ENCODE measurements at places on chromosomes 4 and X.
A peak's percentile ranks its signal among the peaks of the same experiment; 100 is the strongest.

- DNase-seq: no peak
These were observed 116.7 kb downstream of the NYX start for GRCh38 chrX:41563876-41564275.

- no peak for DNase-seq
These were observed 1.1 kb upstream of the TMEM164 start for GRCh38 chrX:110001740-110002299.

DNA sequence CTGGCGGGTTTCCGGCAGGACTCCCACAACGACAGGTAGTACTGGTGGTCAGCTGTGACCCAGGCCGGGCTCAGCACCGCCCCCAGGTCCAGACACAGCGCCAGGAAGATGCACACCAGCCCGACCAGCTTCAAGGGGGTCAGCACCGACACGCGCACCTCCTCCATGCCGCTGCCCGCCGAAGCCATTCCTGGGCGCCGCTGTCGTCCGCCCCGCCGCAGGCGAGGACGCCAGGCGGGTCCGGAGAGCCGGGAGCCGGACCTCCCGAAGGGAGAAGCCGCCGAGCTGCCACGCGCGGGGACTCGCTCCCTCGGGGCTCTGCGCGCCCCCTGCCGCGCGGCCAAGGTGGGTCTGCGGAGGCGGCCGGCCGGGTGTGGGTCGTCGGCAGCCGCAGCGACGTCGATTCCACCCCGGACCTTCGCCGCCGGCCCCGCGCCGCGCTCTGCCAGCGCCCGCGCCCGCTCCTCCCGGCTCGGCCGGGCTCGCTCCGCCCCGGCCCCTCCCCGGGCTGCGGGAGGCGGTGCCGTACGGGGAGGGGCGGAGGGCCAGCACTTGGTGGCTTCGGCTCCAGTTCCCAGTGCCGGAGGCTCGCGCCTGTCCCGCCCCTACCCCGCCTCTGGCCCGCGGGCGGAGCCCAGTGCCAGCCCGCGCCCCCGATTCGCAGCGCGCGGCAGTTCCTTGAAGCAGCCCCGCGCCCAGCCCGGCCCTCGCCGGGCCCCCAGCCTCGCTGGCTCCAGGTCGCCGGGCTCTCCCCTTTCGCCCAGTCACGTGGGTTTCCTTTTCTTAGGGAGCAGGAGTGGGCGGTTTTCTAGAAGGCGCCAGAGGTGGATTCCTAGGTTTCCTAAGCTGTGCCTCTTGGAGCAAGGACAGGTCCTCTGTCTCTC is at the start of gene TMEM47:
Gene TMEM47, minus strand, starts transcription at position 444 of the 884 bp plus-strand sequence. Its CDS starts 256 bp downstream, at position 188.
- DNase-seq: peak; percentile 75

- DNase-seq: no peak
These were observed 1.3 kb upstream of the PIM2 start for GRCh38 chrX:48919947-48920717.

GRCh38 chr4:159266981-159267868 is 164.3 kb downstream of the RAPGEF2 start:
- DNase-seq: peak; percentile 22

GRCh38 chr4:3296651-3297050 is 3.8 kb downstream of the RGS12 start:
- no peak for DNase-seq

DNA sequence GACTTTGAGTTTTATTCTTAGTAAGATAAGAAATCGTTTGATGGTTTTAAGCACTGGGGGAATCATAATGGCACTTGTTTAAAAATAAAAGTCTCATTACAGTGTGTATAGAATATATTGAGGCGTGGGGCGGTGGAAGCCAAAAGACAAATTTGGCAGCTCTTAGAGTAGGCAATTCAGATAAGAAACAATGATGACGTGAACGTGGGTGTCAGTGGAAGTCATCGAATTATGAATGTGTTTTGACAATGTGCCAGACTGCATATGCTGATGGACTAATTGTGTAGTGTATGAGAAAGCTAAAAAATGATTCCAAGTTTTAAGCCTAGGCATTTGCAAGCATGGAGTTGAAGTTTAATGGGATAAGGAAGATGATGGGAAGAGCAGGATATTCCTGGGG is 35.8 kb downstream of the SPANXD start:
- no peak for DNase-seq

- peak; percentile 1 for DNase-seq
These were observed 86.1 kb downstream of the MAGEC1 start for GRCh38 chrX:141989815-141990214.

- DNase-seq: no peak
These were observed 21.8 kb upstream of the CCNI start for GRCh38 chr4:77097611-77098010.

DNA sequence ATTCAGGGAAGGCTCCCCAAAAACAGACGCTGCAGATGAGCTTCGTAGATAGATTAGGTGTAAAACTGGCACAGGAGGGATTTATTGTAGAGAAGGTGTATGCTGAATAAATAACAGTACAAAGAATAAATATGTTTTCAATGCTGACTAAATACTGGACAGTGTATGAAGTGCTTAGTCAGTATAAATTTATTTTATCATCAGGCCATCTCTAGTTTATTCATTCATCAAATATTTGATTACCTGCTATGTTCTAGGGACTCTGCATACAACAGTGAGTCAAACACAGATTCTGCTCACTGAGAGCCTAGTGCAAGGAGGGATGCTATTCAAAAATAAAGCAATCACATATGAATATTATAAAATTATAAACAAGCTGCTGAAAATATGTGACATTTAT is 63.6 kb upstream of the TSPAN5 start:
- no peak for DNase-seq

- DNase-seq: no peak
These were observed 2.0 kb downstream of the MID1IP1 start for GRCh38 chrX:38803243-38803587.

DNA sequence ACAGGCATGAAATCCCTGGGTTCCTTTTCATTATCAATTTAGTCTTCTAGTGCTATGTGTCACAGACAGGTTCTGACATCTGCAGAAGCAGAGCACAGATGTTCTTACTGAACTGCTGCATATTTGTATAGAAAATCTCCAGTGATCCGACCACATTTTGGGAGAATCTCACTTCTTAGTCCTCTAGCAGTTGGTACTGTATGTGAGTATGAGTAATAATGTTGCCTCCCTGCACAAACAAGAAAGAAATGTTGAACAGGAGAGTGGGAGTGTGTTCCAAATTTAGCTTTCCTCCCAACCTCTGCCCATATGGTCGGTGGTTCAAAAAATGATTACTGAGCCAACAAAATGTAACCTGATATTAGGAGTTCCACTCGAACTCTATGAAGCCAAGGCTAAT is 165.3 kb upstream of the GPC4 start:
- peak; percentile 68 for DNase-seq

DNA sequence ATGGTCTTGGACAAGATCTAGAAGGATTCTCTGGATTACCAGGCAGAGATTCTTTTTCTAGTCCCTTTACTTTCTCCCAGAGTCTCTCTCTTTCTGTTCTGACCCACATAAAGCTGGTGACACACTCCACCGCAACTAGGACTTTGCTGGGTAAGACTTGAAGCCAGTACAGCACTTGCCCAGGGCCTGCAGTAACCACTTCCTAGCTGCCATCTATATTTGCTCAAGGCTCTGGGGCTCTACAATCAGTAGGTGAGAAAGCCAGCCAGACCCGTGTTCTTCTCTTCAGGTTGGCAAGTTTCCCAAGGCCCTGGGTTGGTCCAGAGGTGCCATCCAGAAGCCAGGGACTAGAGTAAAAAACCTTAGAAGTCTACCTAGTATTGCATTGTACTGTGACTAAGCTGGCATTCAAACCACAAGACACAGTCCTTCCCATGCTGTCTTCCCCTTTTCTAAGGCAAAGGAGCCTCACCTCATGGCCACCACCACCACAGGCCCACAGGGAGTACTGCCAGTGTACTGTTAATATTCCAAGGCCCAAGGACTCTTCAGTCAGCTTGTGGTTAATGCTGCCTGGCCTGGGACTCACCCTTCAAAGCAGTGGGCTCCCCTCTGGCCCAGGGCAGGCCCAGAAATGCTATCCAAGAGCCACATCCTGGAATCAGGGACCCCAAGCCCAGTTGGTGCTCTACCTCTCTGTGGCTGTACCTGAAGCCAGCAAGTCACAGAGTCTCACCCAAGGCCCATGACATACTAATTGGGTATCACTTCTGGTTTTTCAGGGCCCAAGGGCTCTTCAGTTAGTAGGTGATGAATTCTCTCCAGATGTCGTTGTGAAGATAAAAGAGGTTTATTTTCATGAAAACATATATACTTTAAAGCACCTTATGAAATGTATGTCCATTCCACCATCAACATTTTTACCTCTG is 54.7 kb downstream of the CD38 start:
- no peak for DNase-seq

DNA sequence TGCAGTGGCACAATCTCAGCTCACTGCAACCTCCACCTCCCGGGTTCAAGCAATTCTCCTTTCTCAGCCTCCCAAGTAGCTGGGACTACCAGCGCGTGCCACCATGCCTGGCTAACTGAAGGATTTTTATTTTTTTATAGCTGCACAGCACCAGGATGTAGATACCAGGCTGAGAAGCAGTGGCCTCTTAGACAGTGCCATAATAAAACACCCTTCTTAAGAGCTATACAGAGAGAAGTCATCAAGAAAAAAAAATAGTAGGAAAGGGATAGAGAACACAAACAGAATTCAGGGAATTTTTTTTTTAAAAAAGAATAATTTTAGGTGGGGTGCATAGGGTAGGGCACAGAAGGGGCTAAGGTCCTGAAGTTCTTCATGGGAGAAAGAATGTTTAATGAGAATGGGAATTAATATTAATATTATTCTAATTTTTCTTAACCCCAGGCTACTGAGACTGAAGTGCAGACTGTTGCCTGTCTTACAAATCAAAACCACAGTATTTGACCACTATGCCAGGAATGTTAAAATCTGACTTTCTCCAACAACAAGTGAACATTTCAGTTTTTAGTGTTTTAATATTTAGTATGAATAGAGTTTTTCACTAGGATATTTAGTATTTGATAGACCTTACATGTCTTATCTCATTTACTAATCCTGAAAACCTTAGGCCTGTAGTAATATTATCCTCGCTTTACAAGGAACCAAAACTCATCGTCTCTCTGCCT is 146.7 kb downstream of the KCNIP4 start:
- DNase-seq: peak; percentile 51

DNA sequence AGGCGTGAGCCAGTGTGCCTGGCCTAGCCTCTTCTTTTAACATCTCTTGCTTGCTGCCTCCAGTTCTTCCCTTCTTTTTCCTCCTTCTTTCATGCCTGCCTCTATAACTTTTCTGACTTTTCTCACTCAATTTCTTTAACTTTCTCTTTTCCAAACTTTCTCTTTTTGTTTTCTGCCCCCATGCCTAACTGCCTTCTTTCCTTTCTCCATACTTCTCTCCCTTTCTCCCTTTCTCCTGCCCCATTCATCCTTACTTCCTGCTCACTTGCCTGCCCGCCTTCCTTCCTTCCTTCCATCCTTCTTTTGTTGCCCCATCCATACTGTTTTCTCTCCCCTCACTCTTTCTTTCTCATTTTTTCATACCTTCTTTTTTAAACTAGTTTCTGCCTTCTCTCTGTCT is 105.2 kb downstream of the RBMX2 start:
- no peak for DNase-seq

DNA sequence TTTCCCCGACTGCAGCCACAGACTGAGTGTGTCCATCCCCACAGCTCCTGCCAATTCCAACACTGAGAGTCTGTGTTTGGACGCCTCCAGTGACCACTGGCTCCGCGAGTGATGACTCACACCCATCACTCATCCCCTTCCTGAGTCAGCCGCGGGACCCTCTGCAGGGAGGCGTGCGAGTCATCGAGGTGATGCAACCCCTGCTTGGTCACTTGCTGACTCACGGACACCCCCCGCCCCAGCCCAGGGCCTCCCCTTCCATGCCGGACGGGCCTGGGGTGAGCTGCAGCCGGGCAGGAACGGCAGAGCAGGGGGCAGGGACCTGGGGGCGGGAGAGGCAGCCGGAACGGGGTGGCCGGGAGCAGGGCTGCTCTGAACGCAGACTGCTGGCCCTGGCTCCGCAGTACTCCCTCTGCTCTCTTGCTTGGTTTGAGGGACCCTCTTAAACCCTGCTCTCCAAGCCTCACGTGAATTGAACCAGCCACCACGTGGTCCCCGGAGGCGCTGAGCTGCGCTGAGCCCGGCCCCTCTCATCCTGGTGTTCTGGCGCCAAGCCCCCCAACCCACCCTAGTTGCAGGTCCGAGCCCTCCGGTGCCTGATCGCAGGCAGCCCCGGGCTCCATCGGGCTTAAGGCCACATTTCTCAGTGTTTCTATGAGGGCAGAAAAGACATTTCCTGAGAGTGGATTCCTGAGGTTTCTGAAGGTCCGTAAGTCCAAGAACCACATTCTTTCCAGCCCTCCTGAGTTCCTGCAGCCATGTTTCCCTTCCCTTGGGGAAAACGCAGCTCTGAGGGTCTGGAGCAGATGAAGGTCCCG is 32.4 kb downstream of the FGFRL1 start:
- DNase-seq: peak; percentile 99

DNA sequence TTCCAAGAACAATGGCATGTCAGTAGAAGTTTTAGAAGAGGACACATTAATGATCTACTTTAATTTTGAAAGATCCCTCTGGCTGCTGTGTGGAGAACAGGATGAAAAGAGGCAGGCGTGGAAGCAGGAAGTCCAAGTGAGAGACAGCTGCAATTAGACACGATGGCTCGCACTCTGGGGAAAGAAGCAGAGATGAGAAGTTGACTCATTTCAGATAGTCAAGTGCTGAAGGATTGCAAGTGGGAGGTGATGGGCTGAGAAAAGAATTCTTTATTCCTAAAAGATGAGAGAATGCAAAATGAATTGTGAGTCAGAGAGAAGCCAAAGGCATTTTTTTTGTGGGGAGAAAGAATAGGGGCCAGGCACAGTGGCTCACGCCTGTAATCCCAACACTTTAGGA is 16.5 kb downstream of the RXFP1 start:
- DNase-seq: peak; percentile 66

Data from fibroblast of skin of abdomen (primary cell).